Suppressor macrophage treated with lipopolysaccharide for 4 hours (primary cell): ENCODE measurements at places on chromosomes 4 and X.

GRCh38 chrX:153973127-153974002 is 811 bp downstream of the TMEM187 start:
- DNase-seq: peak; percentile 1

- DNase-seq: no peak
Observed at GRCh38 chr4:130985371-130985770, 1889.4 kb downstream of the C4orf33 start.

DNA sequence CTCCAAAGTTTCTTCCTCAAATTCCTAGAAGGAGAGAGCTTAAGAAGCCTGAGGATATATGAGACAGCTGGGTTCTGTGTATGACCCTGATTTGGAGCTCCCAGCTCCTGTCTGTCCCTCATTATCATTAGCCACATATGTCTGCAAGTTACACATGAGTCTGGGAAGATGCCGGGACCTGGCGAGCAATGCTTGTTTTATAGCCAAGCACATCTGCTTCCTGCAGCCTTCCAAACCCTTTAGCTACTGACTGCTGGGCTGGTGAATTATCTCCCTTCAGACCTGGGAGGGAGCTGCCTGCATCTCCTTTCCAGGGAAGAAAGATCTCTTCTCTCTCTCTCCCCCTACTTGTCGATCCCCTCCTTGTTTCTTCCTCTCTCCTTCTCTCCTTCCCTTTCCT is 556.7 kb upstream of the BOD1L1 start:
- DNase-seq: no peak

- no peak for DNase-seq
Observed at GRCh38 chrX:156002507-156002906, 5.0 kb downstream of the IL9R start.

- DNase-seq: no peak
Observed at GRCh38 chrX:129933700-129934099, 27.7 kb downstream of the UTP14A start.

- DNase-seq: peak; percentile 60
Observed at GRCh38 chr4:75633846-75634245, 3.5 kb upstream of the CDKL2 start.

- DNase-seq: no peak
Observed at GRCh38 chrX:69556060-69557011, 52.2 kb downstream of the NALF2 start.

GRCh38 chrX:119698845-119699244 is 5.9 kb upstream of the SEPTIN6 start:
- peak; percentile 59 for DNase-seq

DNA sequence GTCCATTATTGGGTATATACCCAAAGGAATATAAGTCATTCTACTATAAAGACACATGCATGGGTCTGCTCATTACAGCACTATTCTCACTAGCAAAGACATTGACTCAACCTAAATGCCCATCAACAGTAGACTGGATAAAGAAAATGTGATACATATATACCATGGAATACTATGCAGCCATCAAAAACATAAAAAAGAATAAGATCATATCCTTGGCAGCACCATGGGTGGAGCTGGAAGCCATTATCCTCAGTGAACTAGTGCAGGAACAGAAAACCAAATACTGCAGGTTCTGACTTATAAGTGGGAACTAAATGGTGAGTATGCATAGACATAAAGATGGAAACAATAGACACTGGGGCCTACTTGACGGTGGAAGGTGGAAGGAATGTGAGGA is 2.3 kb upstream of the APOOL start:
- no peak for DNase-seq

- DNase-seq: no peak
Observed at GRCh38 chr4:94305466-94306225, 37.0 kb downstream of the HPGDS start.

DNA sequence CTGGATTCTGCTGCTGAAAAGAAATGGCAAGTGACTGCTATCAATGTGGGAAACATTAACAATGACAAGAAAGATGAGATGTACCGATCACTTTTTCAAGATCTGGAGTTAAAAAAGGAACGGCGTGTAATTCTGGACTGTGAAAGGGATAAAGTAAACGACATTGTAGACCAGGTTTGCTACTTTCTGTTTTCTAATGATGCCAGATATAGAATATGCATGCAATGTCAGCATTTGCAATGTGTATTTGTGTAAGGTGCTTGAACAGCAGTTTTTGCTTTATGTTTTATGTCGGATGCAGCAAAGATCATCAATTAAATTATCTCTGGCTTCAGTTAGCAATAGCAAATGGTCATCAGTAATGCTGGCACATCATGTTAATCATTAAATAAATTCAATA is 92.2 kb downstream of the GRIA2 start:
- no peak for DNase-seq

DNA sequence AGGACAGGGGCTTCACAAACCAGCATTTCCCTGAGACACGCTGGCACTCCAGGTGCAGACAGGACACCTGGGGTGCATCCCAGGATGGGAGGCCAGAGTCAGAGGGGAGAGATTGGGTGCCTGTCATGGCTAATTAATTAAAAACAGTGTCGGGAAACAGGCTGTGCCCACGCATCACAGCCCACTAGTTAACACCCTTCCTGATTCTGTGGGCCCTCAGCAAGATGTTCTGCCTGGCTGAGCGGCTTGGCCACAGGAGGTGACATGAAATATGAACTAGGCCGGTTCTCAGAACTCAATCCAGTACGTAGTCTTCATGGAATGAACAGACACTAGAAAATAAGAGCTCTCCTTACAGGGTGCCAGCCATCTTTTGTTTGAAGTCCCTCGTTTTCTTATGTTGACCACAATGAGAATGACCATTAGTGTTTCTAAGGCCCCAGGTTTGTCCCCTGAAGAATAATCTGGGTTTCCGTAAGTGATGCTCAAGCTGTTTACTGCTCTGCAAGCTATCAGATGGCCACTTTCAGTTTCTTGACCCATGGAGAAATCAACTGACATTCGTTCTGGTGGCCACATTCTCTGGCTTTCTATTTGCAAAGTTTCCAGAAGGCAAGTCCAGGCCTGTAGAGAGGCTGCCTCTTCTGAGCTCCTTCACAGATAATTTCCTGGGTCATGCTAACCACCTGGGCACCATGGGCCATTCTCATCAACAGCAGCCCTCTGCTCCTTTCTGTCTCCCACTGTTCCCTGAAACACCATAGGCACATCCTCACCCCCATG is 72.3 kb downstream of the SLC34A2 start:
- DNase-seq: no peak

- no peak for DNase-seq
Observed at GRCh38 chrX:100379388-100379986, 30.6 kb downstream of the PCDH19 start.

- no peak for DNase-seq
Observed at GRCh38 chrX:8179656-8180055, 8.6 kb upstream of the VCX2 start.

GRCh38 chr4:146265950-146266490 is 51.7 kb downstream of the REELD1 start:
- no peak for DNase-seq

- no peak for DNase-seq
Observed at GRCh38 chr4:87117051-87117731, 103.2 kb downstream of the KLHL8 start.

DNA sequence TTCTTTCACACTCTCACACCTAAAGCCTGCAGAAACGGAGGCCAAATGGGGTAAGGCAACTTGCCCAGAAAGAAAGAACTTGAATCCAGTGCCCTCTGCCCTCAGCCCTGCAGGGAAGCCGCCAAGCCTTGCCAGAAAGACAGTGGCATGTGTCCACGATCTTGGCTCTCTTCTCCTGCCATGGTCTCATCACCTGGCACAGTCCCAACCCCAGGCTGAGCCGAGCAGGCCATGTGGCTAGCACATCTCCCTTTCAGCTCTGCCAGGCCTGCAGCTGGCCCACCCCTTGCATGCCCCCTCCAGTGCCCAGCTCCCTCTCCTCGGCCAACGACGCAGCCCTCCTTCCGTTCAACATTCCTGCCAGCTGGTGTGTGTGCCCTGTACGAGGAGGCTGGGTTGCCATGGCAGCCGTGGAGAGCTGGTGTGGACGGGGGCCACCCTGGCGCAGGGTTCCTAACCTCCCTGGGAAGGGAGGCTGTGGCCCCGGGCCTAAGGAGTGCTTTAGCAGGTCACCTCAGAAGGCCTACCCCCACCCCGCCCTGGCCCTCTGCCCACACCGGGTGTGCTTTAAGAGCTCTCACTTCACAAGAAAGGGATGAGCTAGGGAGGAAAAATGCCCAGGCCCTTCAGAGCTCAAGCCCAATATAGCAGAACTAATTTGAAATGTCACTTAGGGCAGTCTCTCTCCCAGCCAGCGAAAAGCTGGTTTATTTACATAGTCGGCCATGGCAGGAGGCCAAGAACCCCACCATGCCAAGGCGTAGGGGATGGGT is 73.0 kb upstream of the PJA1 start:
- no peak for DNase-seq

GRCh38 chr4:5821665-5822358 is 71.1 kb downstream of the CRMP1 start:
- no peak for DNase-seq

GRCh38 chrX:14948691-14949090 is 75.5 kb downstream of the MOSPD2 start:
- DNase-seq: no peak

- DNase-seq: no peak
Observed at GRCh38 chr4:85200106-85200505, 233.6 kb upstream of the WDFY3 start.

DNA sequence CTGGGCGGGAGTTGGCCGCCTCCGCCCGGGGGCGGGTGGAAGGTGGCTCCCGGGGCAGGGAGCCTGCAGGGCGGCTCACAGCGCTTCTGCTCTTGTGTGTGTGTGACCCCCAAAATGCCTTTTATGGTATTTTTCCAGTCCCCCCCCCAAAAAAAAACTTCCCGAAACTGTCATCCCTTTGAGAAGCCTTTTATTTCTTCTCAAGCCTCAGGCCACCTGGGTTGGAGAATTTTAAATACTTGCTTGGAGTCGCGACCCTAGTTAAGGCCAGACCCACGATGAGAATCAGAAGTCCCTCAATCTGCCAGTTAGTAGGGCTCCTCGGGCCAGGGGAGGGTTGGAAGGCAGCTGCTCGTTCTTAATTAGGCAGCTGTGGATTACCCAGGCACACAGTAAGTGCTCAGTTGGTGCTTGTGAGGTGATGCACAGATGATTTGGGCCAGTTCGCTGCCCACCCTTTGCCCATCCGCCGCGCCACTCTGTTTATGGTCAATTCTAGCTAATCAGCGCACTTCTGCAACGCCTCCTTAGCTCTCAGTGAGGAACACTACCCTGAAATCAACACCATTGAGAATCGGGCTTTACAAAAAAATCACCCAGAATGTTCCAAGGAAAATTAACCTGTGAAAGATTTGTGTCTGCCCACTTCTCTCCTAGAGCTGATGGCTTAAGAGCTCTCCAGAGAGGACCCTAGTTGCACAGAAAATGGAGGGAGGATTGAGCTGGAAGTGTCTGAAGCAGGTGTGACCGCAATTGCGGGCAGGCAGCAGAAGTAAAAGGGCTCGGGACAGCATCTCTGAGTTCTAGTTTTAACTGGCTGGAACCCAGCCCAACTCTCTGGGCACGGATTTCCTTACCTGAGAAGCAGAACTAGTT is 648 bp upstream of the SCD5 start:
- no peak for DNase-seq

DNA sequence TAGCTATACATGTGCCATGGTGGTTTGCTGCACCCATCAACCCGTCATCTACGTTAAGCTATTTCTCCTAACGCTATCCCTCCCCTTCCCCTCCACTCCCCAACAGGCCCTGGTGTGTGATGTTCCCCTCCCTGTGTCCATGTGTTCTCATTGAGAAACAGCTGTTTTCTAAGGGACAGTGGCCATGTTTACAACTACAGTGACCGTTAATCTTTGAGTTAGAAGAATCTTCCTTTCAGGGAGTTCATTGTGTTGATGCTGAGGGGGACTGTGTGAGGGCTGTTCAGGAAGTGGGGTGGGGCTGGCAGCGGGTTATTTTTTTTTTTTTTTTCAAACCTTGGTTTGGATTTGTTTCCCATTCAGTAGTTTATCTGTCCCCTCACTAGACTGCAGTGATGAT is 179.9 kb downstream of the NHS start:
- no peak for DNase-seq

DNA sequence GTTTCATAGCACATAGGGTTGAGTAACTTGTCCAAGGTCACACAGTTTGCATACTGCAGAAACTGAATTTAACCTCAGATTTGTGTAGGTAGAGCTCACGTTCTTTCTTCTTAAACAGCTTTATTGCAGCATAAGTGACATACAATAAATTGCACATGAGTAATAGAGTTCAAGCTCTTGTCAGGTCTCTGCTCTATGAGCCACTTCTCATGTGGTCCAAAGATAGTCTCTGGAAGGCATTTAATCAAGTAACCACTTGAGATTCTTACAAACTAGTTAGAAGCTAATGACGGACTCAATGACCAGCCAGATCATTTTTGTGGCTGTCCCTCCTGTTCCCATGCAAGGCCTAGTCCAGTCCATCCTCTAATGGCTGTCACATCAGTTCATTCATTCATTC is 68.9 kb downstream of the MAOB start:
- DNase-seq: no peak

DNA sequence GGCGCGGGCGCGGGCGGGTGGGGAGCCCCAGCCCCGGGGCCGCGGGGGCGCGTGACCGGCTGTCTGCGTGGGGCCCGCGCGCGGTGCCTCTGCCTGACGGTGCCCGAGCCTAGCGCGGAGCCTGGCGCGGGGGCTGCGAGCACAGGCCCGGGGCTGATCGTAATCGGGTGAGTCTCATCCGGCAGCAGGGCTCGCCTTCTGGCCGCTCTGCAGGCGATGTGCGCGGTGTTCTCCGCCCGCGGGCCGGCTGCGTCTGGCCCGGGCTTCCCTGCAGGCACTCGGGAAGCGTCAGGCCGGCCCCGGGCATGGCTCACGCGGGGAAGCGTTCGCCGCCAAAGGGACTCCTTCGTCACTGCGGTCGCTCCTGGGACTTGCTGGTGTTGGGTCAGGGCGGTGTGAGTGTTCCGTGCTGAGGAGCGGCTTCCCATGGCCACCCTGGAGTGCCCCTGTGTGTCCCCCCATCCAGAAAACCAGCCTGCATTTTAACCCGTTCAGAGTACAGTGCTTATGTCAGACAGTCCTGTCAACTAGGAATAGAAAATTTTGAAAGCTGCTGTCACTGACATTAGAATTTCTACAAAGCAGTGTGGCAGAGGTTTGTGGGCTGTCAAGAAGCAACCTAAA is 40.6 kb downstream of the FAM149A start:
- DNase-seq: no peak

DNA sequence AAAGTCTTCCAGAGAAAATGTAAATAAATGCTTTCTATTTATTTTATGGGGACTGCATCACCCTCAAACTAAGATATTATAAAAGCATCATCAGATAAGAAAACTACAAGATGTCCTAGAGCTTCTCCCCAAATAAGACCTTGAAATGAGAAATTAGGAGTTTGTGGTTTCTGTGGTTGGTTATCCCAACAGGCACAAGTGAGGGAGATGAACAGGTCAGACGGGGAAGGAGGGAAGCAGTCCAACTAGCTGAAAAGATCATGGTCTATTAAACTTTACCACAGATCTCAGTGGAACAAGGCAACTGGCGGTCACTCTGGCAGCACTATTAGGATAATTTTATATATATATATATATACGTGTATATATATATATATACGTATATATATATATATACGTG is 319.3 kb upstream of the GRID2 start:
- no peak for DNase-seq
